ENCODE measurements at places on chromosomes 6 and 20. TPM values are rescaled to one million over a fixed set of nuclear protein-coding genes. Genes with fewer than 3 reads are reported as not detected.
A peak's percentile ranks its signal among the peaks of the same experiment; 100 is the strongest.

Gene PROKR2
- total RNA-seq = not detected

- peak; percentile 64 for DNase-seq
Measured at GRCh38 chr6:141467881-141468280, 664.8 kb upstream of the GJE1 start.

Gene KIF13A
- total RNA-seq = 8.2 TPM

Gene TNF
- 420 TPM for total RNA-seq

DNA sequence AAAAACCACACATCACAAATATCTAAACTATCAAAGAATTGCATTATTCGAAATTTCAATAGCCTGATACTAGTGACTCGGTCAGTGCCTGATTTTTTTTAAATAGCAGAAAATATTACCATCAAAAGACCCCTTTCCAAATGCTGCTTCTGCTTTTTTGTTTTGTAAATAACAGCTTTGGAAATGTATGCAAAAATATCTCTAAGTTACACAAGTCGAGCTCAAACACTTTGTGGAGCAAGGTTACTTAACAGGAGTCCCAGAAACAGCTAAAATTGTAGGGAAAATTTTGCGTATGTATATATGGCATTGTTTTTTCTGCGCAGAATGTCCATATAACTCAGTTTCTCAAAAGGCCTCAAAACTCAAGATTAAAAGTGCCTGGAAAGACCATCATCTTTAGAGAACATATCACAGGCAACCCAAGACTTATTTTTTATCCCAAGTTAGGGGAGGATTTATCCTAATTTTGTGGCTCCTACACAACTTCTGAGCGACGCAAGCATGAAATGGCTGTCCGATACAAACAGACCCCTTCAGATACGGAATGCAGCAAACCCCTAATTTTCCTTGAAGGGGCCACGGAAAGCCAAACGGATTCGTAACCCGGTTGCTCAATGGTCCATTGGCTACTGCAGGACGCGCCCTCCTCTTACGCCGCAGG is 1.3 kb downstream of the CEP85L start:
- no peak for DNase-seq

DNA sequence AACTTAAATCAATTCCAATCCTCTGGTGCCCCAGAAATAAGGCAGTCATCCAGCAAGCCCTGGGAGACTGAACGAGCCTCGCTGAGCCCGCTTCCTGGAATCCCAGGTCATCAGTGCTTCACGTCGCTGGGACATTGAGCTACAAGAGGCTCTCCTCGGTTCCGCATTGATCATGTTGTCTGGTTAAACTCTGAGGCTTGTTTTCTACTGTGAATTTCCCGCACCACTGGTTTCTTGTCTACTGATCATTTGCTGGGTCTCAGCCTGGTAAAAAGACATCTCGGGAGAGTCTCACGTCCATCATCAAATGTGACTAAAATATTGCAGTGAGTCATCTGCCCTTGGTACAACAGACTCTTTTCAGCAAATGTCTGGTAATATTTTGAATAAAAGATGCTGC is 569.2 kb downstream of the QKI start:
- DNase-seq = no peak

Gene DEFB129
- not detected for total RNA-seq

Measured in natural killer cell treated with Interleukin-12 subunit alpha and Interleukin-12 subunit beta and Interleukin-15 and Interleukin-18, amount 100 ng/mL, for 72 hours (primary cell).